Uterus (tissue), 4 donors: ENCODE measurements at places on chromosomes 5 and 9.

GRCh38 chr5:91011029-91011428, 372.1 kb downstream of the ARRDC3 start:
- DNase-seq = no peak

- DNase-seq = no peak
Measured at GRCh38 chr9:137814436-137814835, 63.1 kb upstream of the CACNA1B start.

- DNase-seq = no peak
Measured at GRCh38 chr5:125232779-125233230, 486.4 kb upstream of the ZNF608 start.

GRCh38 chr9:1929722-1930244, 85.4 kb upstream of the SMARCA2 start:
- DNase-seq = no peak

DNA sequence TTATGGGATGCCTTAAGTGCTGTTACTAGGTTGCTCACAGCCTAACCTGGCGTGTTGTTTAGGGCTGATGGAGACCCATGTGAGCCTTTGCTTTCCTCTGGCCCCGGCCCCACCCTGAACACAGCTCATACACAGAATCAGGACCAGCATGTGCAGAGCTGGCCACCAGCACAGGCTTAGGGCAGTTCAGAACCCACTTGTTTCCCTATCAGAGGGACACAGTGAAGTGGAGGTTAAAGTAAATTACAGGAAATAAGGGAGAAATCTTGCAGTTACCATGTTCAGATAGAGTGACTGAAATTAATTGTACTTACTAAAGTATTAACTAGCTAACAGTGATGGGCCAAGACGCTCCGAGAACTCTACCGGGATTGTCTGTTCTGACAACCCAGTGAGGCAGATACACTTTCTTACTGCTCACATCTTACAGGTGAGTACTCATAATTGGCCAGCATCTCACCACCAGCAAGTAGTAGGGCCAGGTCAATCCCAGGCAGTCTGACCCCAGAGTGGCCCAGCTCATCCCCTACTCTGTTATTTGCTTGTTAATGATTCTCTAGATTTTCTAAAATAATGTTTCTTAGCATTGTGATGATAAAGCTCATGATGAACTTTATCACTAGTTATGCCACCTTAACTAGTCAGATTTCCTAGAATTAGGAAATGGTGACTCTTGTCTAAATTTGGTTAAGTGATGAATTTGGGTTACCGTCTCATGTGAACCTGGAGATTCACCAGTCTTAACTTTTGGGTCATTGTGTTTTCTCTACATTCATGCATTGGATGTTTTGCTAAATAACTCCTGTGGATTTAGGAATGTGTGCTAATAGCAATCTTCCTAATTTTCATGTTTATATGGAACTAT, 15.4 kb downstream of the CCT5 start:
- no peak for DNase-seq

GRCh38 chr5:80594810-80595209, 24.7 kb upstream of the ANKRD34B start:
- no peak for DNase-seq

DNA sequence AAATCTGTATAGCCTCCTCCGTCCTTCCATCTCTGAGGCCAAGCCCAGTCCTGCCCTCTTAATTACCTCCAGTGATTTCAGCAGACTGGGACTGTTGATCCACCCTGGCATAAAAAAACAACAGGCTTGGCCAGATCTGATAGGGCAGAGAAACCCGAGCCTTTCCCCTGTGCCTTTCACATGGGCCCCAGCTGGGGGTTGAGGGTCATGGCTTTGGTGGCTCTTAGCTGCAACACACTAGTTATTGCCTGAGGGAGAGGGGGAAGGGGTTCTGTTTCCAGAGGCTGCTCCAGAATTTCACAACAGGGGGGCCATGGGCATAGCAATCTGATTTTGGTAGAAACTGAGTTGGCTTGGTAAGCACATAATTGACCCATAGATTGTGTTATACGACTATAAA, 21.2 kb upstream of the PANK3 start:
- DNase-seq = no peak

DNA sequence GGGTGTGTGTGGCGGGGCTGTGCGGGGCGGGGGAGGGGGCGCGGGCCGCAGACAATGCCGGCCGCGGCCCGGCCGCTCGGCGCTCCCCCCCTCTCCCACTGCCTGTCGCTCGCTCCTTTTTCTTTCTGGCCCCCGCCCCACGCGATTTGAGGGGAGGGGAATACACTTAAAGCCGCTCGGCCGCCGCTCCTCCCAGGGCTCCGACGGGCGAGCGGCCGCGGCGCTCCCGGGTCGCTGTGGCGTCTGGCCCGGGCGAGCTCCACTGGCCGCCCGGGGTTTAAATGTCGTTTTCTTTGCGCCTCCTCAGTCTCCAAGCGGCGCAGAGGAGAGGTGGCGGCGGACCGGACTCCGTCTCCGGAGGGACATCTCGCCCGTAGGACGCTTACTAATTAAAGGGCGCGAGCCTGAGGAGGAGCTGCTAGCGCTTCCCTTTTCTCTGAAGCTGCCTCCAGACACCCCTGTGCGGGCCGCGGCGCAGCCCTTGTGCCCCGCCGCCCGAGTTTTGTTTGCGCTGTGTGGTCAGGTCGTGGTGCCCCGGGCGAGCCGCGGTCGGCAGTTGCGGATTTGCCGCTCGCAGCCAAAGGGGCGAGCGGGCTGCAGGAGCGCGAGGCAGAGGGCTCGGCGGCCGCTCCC, 1.4 kb downstream of the ZSWIM6 start:
- peak; percentile 37 for DNase-seq

- no peak for DNase-seq
Measured at GRCh38 chr5:93395010-93395409, 186.0 kb downstream of the NR2F1-AS1 start.

- DNase-seq = peak; percentile 40
Measured at GRCh38 chr9:128523199-128523925, 18.8 kb downstream of the GLE1 start.

DNA sequence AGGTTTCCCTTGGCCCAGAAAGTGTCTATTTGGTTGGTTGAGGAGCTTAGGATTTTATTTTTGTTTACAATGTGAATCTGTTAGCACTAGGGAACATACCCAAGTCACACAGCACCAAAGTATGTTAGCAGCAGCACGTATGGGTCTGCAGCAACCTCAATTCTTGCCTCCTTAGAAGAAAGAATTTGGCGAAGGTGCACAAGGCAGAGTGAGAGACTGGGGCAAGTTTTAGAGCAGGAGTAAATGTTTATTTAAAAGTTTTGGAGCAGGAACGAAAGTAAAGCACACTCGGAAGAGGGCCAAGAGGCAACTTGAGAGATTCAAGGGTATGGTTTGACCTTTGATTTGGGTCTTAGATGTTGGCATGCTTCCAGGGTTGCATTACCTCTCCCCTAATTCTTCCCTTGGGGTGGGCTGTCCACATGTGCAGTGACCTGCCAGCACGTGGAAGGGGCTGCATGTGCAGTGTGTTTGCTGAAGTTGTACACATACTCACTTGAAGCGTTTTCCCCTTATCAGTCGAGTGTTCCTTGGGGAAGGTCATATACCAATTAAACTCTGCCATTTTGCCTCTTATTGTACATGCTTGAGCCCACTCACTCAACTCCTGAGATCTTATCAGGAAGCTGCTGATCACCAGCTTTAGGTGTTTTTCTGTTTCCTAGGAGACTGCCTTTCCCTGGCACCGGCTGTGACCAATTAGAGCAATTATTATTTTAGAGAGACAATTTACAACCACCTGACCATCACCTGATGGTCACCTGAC, 64.9 kb upstream of the SHC3 start:
- DNase-seq = no peak

GRCh38 chr5:82259172-82259800, 18.9 kb downstream of the RPS23 start:
- DNase-seq = no peak

- DNase-seq = no peak
Measured at GRCh38 chr5:36683821-36684434, 77.5 kb downstream of the SLC1A3 start.

- no peak for DNase-seq
Measured at GRCh38 chr9:37036371-37036775, 2.3 kb upstream of the PAX5 start.

DNA sequence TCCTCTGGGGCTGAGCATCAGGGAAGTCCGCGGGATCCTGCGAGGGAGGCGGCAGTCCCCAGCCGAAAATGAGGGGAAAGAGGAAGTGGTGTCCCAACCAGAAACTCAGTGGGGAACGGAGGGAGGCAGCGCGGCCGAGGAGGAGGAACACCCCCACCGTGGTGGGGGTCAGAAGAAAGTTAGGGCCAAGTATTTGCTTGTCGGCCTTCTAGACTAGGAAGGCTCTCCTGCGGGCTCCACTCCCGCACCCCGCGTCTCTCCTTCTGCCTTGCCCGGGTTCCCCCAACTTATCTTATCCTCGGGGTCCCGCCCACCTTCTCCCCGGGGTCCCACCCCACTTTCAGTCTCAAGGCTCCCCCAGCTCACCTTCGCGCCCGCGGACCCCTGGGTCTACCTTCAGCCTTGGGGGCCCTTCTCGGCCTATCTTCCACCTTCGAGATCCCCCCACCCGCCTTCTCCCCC, 557 bp upstream of the PHF2 start:
- DNase-seq = peak; percentile 63

DNA sequence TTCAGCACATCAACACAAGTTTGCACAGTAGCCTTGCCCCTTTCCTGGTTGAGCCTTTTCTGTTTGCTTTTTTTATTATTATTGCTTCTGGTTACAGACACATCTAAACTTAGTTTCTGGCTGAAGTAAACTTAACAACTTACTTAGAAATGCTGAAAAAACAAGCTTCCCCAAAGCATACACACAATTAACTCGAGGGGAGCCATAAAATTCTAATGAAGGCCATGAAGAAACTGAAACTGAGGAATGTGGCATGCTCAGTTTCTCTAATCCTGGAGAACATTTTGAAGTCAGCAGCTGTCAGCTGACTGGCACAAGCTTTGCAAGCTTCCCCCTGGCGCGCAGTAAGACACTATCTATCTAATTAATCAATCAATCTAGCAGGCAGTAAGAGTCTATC, 3.7 kb downstream of the MYO10 start:
- DNase-seq = no peak

DNA sequence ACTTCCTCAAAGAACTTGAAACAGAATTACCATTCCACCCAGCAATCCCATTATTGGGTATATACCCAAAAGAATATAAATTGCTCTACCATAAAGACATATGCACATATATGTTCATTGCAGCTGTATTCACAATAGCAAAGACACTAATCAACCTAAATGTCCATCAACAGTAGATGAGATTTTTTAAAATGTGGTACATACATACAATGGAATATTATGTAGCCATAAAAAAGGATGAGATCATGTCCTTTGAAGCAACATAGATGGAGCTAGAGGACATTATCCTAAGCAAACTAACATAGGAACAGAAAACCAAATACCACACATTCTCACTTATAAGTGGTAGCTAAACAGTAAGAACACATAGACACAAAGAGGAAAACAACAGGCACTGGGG, 28.1 kb upstream of the ZNF462 start:
- no peak for DNase-seq
